ENCODE measurements at places on chromosomes 7 and 10.

DNA sequence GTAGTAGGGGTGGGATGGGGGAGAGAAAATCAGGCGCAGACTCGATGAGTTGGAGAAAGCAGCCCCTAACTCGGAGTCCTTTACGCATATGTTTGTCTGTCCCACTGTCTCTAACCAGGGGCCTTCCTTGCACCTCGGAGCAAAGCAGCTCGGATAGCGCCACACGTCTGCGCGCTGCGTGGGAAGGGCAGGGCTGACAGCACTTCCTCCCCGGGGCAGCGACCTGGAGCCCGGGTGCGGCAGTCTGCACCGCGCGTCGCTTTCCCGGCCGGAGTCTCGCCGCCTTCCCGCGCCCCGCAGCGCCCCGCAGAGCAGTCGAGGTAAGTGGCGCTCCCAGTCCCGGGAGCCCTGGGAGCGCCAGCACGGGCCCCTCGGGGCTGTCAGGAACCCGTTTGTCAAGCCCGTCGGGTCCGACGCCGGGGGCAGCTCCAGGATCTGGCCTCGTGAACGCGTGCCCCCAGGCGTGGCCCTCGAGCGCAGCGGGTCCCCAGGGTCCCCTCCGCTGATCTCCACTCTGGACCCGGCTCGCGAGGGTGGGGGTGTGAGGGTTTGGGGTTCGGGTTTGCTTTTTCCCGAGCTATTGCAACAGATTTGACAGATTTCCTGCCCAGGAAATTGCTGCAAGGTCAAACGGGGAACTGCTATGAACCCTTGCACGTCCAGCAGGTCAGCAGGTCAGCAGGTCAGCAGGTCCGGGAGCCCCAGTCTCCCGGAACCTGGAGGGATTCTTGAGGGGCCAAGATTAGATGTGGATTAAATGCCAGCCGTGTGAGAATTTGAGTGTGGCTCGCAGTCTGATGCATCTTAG, 597 bp downstream of the APBB1IP start:
- no peak for DNase-seq

- no peak for DNase-seq
Measured at GRCh38 chr7:81245353-81245752, 326.5 kb upstream of the SEMA3C start.

DNA sequence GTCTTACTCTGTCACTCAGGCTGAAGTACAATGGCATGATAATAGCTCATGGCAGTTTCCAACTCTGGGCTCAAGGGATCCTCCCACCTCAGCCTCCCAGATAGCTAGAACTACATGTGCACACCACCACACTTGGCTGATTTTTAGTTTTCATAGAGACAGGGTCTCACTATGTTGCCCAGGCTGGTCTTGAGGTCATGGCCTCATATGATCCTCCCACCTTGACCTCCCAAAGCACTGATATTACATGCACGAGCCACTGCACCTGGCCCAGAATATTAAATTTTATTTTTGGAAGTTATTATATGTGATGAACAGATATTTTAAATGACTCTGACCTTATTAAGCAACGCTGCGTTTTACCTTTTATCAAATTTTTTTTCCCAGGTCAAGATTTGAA, 94.4 kb downstream of the PODXL start:
- DNase-seq = no peak

DNA sequence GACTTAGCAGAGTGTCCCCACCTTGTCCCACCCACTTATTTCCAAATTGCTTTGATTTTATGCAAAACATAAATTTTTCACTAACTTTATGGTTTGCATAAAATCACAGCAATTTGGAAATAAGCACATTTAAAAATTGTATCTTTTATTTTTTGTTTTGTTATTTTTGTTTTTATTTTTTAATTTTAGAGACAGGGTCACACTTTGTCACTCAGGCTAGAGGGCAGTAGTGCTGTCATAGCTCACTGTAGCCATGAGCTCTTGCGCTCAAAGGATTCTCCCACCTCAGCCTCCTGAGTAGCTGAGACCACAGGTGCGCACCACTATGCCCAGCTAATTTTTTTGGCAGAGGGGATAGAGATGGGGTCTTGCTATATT, 43.2 kb downstream of the APBB1IP start:
- no peak for DNase-seq

DNA sequence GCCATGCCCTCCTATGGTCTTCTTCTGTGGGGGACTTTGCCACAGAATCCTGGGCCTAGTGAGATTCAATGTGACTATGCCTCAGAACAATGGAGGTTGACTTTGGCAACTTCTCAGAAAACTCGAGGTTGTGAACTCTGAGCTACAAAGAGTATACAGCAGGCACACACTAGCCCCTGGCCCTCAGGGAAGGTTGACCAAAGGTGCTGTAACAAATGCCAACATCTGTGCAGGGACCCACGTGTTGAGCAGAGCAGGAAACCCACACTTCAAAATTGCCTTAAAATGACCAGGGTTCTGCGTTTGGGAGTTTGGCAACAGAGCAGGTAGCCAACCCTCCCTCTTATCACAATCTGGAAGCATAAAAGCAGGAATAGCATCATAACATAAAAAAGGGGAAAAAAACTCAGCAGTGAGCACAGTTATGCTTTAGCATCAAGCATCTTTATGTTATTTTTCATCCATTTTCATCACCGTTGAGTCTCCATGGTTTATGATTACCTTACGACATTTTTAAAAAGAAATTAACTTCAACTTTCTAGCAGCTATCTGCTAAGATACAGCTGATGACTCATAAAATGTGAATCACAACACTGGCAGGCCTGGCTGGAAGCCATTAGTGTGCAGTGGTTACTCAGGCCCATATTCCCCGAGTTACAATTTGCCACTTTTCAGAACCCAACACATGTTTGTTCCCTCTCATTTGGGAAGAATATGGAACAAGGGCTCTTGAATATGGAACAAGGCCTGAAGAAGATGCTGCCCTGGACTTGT, 11.1 kb downstream of the PRLHR start:
- DNase-seq = peak; percentile 85

GRCh38 chr10:43126759-43127424, 11.4 kb upstream of the CSGALNACT2 start:
- no peak for DNase-seq

DNA sequence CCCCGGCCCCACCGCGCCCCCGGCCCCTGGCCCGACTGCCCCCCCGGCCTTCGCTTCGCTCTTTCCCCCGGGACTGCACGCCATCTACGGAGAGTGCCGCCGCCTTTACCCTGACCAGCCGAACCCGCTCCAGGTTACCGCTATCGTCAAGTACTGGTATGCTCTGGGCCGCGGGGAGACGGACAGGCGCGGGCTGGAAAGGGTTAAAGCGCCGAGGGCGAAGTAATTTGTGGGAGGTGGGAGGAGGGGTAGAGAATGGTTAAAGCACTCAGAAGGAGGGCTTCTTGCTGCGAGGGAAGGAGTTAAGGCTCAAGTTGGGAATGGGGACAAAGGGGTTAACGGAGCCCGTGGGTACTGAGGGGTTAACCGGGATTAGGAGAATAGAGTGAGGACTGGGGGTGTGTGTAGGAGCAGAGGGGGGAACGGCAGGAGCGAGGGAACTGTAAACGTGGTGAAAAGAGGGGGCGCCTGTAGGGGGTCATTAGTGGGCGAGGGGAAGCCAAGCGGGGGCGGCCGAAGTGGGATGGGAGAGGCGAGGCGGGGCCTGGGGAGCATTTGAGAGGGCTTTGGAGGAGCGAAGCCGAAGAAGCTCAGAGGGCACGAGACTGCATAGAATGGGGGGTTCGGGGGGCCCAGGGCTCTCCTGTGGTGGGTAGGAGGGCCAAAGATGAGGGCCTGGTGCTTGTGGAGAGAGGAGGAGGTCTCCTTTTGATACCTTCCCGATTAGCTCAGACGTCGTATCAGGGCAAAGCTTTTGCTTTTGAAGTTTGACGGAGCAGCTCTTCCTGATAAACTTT, 605 bp downstream of the SUFU start:
- DNase-seq = peak; percentile 52

- peak; percentile 89 for DNase-seq
Measured at GRCh38 chr7:80729591-80730320, 91.3 kb downstream of the CD36 start.

- DNase-seq = no peak
Measured at GRCh38 chr7:148543-148931, 43.8 kb upstream of the FAM20C start.

DNA sequence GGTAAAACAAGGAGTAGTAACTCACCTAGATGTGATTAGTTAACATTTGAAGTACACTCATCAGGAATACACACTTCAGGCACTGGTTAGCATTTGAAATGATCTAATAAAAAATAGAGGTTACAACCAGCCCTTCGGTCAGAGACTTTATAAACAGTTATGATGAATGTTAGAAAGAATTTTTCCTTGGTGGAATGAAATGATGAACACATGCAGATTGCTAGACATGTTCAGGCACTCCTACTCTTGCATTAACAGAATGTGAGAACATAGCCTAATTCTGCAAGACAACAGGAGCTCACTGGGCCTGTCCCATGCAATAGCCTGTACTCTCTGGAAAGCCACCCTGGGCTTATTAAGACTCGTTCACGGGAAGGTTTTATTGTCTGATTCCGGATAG, 47.3 kb upstream of the TECTB start:
- peak; percentile 23 for DNase-seq

- DNase-seq = no peak
Measured at GRCh38 chr7:122829962-122830361, 56.3 kb downstream of the CADPS2 start.

DNA sequence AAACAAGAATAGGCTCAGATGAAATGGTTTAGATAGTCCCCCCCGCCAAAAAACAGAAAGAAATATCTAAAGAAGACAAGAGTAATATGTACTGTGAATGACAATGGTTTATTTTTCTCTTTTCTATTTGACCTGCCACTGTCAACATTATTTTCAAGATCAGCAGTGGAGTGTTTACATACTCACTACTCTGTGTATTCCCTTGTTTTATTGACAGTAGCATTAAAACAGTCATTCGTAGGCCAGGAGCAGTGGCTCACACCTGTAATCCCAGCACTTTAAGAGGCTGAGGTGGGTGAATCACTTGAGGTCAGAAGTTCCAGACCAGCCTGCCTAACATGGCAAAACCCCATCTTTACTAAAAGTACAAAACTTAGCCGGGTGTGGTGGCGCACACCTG, 245.3 kb upstream of the SLC26A5 start:
- DNase-seq = no peak

- peak; percentile 79 for DNase-seq
Measured at GRCh38 chr7:92813390-92814024, 22.9 kb downstream of the CDK6 start.
